ENCODE measurements at places on chromosomes 4 and X.
A peak's percentile ranks its signal among the peaks of the same experiment; 100 is the strongest.

- DNase-seq, result no peak
Observed at GRCh38 chrX:25012433-25012735, 3.4 kb downstream of the ARX start.

- no peak for DNase-seq
Observed at GRCh38 chr4:991451-992296, 1.5 kb downstream of the SLC26A1 start.

DNA sequence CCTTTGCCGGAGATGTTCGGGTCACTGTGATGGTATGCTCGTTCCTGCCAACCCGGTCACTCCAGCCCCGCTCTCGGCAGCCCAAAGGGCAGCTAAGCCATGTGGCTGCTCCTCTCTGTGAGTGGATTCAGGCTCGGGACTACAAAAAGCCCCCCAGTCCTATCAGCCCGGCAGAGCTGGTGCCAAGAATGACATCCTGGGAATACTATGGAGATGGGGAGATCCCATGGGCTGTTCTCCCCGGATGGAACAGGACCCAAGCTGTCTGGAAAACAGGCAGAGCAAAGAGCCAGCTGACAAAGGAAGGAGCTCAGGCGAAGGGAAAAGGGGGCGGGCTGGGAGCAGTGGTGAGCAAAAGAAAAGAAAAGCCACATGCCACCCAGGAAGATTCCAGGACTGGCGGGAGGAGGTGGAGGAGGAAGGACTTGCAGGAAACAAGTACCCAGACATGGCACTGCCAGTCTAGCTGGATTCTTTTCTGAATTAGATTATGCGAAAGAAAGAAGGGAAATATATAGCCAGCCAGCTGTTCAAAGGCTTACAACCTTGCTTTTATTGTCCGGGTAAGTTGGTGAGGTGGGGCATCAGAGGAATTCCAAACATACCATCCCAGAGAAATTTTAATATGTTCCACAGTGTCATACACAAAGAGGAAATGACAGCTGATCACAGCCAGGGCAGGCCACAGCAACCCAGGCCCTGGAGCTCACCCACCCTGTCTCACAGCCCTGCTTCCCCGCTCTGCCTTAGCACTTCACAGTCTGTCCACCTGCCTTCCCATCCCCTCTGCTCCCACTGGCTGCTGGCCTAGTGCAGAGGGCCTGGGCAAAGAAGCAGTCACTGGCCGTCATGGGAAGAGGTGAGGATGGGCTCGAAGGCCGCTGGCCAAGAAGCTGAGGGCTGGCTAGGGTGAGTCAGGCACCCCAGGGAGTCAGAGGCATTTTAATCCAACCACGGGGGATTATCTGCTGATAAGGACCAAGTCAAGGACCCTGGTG, 3.4 kb downstream of the NDP start:
- DNase-seq, result no peak

- no peak for DNase-seq
Observed at GRCh38 chr4:10722957-10723356, 38.4 kb upstream of the CLNK start.

GRCh38 chr4:4642496-4643000, 100.7 kb upstream of the STX18 start:
- no peak for DNase-seq

- DNase-seq, result no peak
Observed at GRCh38 chr4:74206088-74206825, 48.3 kb downstream of the MTHFD2L start.

GRCh38 chr4:104064646-104065577, 345.1 kb upstream of the TACR3 start:
- DNase-seq, result peak; percentile 42

DNA sequence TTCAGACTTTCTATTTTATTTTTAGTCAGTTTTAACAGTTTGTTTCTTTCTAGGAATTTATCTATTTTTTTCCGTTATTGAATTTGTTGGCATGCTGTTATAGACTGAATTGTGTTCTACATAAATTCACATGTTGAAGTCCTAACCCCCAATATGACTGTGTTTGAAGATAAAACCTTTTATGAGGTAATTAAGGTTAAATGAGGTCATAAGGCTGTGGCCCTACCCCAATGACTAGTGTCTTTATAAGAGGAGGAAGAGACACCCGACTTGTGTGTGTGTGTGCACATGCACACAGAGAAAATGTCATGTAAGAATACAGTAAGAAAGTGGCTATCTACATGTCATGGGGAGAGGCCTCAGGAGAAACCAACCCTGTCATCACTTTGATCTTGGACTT, 146.3 kb downstream of the BRWD3 start:
- DNase-seq, result no peak

DNA sequence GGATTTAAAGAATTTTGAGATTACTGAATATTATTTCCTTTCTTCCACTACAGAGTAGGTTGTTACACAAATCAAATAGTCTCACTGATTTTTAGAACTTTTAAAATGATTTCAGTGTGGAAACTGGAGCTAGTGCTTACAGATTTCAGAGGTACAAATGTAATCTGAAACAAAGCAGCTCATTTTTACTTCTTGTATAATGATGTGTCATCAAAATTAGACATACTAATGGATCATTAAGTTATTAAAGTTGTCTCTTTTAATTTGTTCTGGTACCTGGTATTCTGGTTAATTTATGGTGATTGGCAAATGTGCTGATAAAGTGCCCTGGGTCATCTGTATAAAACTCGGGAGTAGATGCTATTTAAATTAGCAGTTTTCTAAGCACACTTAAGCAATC, 1528.3 kb downstream of the RPA4 start:
- DNase-seq, result no peak

GRCh38 chr4:38957893-38958292, 74.3 kb downstream of the TMEM156 start:
- DNase-seq, result no peak

- no peak for DNase-seq
Observed at GRCh38 chr4:91914176-91914804, 389.5 kb upstream of the GRID2 start.

GRCh38 chr4:69776696-69777095, 16.3 kb upstream of the SULT1B1 start:
- DNase-seq, result no peak

- no peak for DNase-seq
Observed at GRCh38 chr4:99529956-99530355, 19.1 kb downstream of the C4orf17 start.

- DNase-seq, result no peak
Observed at GRCh38 chr4:65600656-65601055, 69.6 kb downstream of the EPHA5 start.

DNA sequence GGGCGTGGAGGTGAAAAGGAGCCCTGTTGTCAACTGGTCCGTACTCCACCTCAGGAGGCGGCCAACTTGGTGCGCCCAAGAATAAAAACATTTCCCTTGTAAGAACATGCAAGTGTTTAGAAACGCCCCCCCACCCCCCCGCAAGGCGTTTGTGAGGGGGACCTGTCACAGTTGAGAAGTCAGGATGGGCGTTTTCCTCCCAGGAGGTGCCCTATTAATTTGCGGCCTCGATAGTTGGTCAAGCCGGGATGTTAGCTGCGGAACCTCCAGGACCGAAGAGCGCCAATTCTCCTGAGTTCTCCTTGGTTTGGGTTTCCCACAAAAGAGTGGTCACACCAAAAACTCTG, 651 bp upstream of the SAP30 start:
- no peak for DNase-seq

DNA sequence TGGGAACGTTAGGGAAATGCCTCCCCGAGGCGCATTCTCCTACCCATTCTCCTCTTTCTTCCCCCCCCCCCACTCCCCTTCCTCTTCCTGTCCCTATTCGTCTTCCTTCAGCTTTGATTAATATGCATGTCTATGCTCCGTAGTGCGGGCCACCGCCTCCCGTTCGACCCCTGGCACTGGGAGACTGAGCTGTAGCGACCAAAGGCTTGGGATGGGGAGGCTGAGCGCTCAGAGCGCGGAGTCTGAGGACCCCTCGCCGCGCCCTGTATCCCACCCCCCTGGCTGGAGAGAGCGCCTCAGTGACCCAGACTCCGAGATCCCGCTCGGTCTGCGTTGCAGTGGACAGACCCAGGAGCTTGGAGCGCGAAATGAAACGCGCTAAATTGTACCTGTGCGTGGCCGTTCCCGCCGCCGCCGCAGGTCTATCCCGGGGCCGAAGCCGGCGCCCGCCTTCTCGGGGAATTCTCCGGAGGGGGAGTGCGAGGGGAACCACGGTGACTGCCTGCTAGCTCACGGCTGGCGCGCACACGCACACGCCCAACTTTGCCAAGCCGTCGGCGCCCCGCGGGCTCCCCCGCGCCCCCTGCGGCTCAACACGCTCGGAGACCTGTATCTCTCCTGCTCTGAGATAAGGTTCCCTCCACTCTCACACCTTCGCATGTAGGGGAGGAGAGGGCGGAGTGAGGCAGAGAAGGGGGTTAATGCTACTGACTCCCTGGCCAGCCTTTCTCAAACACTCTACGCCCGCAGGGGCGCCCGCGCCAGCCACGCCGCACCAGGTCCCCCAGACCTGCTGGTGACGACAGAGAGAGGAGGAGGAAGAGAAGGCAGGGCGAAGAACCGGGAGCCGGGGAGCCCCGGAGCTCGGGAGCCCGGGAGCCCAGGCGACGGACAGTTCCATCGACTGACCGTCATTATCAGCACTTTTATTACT, 1.5 kb upstream of the PTCHD1 start:
- DNase-seq, result no peak

DNA sequence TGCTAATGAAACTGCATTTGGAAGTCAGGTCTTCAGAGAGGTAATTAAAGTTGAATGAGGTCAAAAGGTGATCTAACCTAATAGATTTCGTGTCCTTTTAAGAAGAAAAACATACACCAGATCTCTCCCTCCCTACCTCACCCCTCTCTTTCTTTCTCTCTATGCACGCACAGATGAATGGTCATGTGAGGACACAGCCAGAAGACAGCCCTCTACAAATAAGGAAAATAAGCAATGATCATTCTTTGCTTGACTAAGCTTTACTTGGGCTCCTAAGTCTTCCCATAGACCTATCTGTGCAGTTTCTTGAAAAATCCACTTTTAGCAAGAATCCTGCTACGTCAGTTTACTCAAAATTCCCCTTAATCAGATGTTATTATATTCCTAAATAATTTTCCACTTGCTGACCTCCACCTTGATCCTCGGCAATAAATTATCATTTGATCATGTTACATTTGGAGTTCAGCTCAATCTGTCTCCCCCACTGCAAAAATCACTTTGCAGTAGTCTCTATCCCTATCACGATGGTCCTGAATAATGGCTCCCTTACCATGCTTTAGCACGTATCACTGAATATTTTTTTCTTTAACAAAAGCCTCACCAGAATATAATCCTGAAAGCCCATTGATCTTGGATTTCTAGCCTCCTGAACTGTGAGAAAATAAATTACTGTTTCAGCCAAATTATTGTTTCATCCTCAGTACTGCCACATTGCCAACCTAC, 527.3 kb downstream of the GABRG1 start:
- DNase-seq, result no peak

- no peak for DNase-seq
Observed at GRCh38 chr4:80255329-80256095, 11.0 kb upstream of the FGF5 start.

DNA sequence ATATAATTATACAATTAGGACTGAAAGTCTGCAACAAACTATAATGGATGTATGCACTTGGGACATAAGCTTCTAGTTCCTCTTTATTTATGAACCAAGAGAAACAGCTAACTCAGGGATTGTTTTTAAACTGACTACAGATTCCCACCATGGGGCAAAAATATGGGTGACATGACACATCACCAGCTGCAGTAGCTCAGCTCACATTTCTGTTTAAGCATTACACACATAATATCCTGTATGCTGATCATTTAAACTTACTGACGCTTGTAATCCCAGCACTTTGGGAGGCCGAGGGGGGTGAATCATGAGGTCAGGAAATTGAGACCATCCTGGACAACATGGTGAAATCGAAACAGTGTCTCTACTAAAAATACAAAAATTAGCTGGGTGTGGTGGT, 11.5 kb downstream of the FGB start:
- no peak for DNase-seq

DNA sequence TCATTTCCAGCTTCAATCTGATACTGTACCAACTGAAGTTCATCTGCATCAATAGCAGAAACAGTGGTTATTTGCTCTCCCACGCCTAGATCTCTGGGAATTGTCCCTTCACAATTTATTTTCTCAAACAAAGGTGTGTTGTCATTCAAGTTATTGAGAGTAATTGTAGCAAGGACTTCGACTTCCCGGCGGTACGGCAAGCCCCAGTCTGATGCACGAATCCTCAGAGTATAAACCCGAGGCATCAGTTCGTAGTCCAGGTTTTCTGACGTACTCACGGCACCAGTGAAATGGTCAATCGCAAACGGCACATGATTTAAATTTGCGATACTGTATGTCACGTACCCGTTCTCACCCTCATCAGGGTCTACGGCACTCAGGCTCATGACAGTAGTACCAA, 15.7 kb downstream of the FAT1 start:
- DNase-seq, result no peak

GRCh38 chr4:95516528-95517017, 32.2 kb downstream of the UNC5C start:
- DNase-seq, result no peak

- no peak for DNase-seq
Observed at GRCh38 chr4:147118528-147118927, 172.9 kb upstream of the TTC29 start.

DNA sequence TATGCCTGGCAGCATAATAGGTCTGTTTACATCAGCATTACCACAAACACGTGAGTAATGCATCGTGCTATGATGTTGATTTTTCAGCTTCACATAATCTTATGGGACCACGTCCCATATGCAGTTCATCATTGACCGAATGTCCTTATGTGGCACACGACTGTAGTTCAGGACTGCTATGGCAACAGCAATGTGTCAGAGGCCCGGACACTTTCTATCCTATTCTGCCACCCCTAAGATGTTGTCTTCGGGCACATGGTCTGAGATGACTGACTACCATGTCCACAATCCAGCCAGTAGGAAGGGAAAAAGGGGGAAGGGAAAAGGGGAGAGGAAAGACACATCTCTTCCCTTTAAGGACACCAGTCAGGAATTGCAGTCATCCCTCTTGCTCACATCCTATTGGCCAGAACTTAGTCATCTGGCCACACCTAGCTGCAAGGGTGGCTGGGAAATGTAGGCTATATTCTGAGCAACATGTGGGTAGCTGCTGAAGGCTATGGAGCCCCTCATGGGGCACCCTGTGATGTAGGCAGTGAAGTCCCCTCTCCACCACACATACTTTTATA, 196.0 kb upstream of the RBPJ start:
- DNase-seq, result no peak

DNA sequence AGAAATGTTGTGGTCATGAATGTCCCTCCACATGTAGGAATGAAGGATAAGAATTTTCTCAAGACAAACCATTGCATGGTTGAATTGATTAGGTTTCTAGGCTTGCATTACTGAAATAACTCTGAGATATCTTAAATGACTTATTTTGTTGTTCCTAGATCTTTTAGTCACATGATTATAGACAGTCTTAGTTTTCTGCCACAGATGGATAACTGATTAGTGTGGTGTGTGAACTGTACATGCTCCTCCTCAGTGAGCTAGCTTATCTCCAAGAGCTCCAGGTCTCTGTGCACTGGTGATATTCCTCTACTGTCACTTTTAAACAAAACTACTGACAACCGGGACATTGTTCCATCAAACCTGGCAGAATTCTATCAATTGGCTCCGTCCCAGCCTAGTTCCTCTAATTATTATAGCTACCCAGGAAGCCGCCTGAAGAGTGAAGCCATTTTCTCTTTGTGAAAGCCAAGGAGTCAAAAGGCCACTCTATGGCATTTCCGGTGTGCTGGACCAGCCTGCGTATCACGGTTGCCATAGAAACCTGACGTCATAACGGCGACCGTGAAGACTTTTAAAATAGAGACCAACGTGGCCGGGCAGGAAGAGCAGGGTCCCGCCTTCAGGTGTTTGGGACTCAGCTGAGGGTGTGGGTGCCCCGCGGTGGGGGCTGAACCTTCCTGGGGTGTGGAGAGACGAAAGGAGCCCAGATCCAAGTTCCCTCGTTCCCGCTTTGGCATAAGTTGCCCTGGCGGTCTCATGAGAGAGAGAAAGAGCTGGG, 28.1 kb downstream of the BEX3 start:
- DNase-seq, result peak; percentile 8

All from NCI-H1417 treated with DMSO at 0.1 percent for 48 hours (cell line).